Stimulated activated naive CD8-positive, alpha-beta T cell treated with anti-CD3 and anti-CD28 coated beads, Interleukin-15, Interleukin-2, amounts not matched to agents 100 U/mL and 50 U/mL, for 24 hours (primary cell): ENCODE measurements at places on chromosomes 6 and 20.

GRCh38 chr20:56839786-56840185, 210.7 kb downstream of the TFAP2C start:
- no peak for DNase-seq

GRCh38 chr20:44504402-44505307, 17.2 kb downstream of the SERINC3 start:
- no peak for DNase-seq

- DNase-seq: no peak
Observed at GRCh38 chr6:15553736-15554294, 109.0 kb downstream of the DTNBP1 start.

DNA sequence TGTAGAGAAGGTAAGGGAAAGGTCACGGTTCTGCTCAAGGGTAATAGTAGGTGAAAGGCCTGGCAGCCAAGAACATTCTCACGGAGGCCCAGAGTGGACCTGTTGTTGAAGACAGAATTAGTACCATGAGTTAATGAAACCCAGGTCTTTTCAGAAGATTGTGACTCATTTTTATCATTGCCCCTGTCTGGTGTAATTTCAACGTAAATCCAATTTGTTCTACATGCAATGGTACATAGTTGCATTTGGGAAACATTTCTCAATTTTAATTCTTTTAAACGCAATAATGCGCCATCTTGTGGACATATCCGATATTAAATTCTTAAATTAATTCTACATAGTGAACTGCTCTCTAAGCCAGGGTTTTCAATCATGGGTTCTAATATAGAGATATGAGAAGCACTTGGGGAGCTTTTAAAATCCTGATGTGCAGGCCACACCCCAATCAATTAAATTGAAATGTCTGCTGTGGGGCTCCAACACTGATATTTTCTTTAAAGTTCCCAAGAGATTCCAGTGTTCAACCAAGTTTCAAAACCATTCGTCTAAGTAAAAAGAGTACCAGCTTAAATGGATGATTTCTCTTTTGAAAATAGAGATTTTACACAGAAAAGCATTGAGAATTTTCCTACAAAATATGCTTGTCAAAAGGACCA, 257.4 kb downstream of the PLCB1 start:
- DNase-seq: no peak

- DNase-seq: no peak
Observed at GRCh38 chr20:1034415-1034789, 32.3 kb upstream of the RSPO4 start.

- DNase-seq: peak; percentile 73
Observed at GRCh38 chr6:52227495-52227894, 16.8 kb downstream of the IL17F start.

- no peak for DNase-seq
Observed at GRCh38 chr6:166933396-166933795, 23.0 kb downstream of the RNASET2 start.

DNA sequence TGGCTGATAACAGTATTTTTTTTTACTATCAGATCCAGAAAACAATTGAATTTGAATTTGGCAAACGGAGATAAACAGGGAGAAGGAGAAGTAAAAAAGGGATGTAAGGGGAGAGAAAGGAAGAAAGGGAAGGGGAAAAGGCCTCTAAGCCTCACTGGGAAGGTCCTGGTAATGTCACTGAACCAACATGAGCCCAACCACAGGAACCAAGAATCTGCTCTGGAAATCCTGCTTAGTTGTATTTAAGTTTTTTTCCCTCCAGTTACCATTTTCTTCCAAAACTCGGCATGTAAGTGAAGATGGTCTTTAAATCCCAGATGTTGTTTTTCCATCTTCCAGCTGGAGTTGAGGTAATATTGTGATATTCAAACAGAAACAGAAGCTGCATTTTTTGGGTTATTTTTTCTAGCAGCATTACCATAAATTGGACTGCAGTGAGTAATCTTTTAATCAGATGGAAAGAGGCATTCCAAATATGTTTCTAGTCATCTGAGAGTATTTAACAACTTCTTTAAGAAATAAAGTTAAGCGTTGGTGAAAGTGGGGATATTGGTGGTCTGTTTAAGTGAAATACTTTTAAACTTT, 91.1 kb downstream of the TXNDC5 start:
- DNase-seq: no peak

DNA sequence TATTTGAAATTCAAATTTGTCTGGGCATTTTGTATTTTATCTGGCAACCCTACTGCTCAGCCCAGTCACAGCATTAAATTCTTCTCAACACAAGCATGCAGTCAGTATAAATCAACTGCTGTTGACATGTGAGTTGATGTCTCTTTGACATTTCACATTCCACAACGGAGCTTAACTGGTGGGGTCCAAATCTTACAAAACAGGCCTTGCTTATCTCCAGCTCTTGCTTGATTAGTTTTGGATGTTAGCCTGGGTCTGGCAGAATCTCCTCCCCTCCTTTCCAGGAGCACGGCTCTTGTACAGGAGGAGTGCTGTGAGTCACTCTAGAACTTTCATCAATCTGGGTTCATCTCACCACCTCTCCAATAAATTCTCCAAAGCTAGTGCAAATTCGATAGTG, 80.8 kb upstream of the PHACTR1 start:
- no peak for DNase-seq

GRCh38 chr20:16491294-16491905, 81.8 kb downstream of the KIF16B start:
- no peak for DNase-seq

DNA sequence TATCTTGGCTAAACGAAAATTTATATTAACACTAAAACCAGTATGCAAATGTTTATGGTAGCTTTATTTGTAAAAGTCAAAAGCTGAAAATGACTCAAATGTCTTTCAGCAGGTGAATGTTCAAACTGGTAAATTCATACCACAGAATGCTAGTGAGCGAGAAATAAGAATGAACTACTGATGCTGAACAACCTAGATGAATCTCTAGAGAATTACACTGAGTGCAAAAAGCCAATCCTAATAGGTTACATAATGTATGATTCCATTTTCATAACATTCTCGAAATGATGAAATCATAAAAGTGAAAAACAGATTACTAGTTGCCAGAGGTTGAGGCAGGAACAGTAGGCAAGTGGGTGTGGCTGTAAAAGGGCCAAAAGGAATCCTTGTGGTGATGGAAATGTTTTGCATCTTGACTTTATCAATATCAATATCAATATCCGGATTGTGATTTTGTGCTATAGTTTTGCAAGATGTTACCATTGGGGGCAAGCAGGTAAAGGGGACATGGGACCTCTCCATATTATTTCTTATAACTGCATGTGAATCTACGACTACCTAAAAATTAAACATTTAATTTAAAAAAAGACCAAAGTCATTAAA, 26.1 kb downstream of the ZNF311 start:
- DNase-seq: no peak

GRCh38 chr20:50438986-50439407, 71.2 kb upstream of the PTPN1 start:
- peak; percentile 40 for DNase-seq

- no peak for DNase-seq
Observed at GRCh38 chr6:2850538-2851113, 9.0 kb upstream of the SERPINB1 start.

GRCh38 chr6:82906951-82907350, 158.7 kb downstream of the UBE3D start:
- DNase-seq: no peak

- DNase-seq: no peak
Observed at GRCh38 chr6:88871498-88871897, 91.9 kb downstream of the RNGTT start.

GRCh38 chr6:20770773-20771172, 236.5 kb downstream of the CDKAL1 start:
- DNase-seq: no peak

DNA sequence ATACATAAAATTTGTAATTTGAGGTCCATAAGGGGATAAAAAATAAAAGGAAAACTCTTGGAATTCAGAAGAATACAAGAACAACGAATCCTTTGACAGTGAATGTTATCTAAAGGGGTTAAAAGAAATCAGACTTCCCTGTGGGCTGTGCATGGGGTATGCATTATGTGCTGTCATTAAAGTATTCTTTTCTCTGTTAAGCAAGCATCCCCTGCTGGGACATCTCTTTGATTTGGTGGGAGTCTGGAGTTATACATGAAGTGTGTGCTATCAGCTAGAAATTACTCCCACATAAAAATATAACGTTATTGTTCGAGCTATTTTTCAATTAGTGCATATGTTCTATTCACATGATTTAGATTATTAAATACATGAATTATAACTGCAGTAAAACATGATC, 195.2 kb downstream of the CENPW start:
- DNase-seq: no peak

DNA sequence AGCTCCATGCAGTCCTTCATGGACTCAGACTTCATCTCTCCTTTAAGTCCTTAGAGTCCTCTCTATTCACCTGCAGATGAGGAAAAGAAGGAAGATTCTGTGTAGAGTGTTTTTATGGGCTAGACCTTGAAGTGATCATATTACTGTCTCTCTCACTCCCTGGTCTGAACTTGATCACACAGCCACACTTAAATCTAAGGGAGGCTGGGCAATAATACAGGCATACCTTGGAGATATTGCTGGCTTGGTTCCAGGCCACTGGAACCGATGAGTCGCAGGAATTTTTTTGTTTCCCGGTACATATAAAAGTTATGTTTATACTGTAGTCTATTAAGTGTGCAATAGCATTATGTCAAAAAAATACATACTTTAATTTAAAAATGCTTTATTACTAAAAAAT, 59.2 kb upstream of the FOXO3 start:
- no peak for DNase-seq

DNA sequence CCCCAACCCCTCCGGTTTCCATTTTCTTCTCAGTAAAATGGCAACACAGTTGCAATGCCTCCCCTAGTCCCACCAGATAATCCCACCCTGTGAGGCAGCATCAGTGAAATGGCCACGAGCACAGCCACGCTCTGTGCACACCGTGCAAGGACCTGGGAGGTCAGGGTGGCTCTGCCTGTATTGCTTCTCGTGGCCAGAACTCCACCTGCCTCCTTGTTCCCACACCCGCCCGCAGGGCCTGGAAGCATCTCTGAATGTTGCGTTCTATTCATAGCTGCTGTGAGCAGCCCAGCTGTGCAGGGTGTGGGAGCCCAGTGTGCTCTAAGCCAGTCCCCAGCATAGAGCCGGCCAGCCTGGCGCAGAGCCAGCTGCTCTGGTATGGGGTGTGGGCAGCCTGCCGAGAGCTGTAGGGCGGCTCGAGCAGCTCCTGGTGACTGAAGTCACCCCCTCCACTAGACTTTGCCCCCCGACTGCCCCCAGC, 161.1 kb downstream of the DLL1 start:
- DNase-seq: no peak

GRCh38 chr6:18400831-18401446, 13.8 kb downstream of the RNF144B start:
- no peak for DNase-seq

DNA sequence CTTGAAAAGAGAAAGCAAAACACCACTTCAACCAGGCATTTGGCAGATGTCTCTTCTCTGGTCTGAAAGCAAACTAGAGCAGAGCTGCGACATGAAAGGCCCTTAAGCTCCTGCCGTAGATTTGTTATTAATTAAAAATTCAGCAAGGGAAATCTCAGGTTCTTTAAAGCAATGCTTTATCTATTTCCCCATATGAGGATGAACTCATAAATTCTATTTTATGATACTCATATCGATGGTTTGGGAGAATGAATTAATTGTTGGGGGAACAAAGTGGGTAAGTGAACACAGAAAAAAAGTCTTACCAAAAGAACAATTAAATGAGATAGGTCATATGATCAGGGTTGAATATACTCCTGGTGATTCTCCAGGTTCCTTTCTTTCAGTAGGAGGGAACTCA, 464.7 kb upstream of the SLC35B3 start:
- no peak for DNase-seq

DNA sequence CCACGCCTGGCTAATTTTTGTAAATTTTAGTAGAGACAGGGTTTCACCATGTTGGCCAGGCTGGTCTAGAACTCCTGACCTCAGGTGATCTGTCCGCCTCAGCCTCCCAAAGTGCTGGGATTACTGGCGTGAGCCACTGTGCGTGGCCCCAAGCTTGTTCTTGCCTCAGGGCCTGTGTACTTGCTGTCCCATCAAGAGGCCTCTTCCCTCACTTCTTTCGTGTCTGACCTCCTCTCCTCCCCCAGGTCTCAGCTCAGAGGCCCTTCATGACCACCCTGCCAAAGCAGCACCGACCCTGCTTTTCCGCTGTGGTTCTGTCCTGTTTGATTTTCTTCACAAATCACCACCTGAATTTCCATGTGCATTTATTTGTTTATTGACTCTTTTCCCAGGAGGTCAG, 10.5 kb upstream of the UBE2V1 start:
- no peak for DNase-seq

- no peak for DNase-seq
Observed at GRCh38 chr6:1504465-1504864, 105.2 kb upstream of the FOXC1 start.

- DNase-seq: no peak
Observed at GRCh38 chr6:91341473-91341872, 754.6 kb upstream of the MAP3K7 start.

GRCh38 chr6:64520050-64520449, 884.4 kb downstream of the PHF3 start:
- DNase-seq: no peak

GRCh38 chr20:19473216-19473921, 260.9 kb downstream of the SLC24A3 start:
- DNase-seq: no peak

GRCh38 chr6:149032599-149033405, 284.7 kb upstream of the TAB2 start:
- DNase-seq: peak; percentile 63

DNA sequence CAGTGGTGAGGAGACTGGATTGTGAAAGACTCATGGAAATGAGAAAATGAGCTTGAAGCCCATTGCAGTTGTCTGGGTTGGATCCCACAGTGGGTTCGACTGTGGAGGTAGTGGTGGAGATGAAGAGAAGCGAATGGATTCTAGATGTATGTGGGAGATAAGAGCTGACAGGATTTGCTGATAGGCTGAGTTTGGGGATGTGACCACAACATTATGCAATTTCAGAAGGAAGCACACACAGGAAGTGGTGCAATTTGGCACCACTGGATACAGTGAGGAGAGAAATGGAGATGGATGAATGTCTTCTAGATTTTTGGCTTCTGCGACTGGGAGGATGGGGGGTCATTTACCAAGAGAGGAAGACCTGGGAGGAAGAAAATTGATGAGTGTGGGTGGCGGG, 64.4 kb upstream of the MAFB start:
- no peak for DNase-seq

- no peak for DNase-seq
Observed at GRCh38 chr6:136158387-136158821, 91.7 kb downstream of the MTFR2 start.

- DNase-seq: no peak
Observed at GRCh38 chr6:17474289-17474688, 80.9 kb downstream of the CAP2 start.
